ENCODE measurements at places on chromosomes 7 and 10.

DNA sequence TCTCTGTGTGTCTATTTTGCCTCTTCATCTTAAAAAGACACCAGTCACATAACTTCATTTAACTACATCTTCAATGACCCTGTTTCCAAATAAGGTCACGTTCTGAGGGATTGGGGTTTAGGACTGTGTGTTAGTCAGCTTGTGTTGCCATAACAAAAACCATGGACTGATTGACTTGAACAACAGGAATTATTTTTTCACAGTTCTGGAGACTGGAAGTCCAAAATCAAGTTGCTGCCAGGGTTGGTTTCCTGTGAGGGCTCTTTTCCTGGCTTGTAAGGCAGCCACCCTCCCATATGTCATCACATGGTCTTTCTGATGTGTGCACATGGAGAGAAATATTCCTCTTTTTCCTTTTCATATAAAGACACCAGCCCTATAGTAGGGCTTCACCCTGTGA, 55.3 kb downstream of the REEP3 start:
- DNase-seq, result peak; percentile 81

GRCh38 chr10:107011105-107011504, 153.4 kb downstream of the SORCS1 start:
- no peak for DNase-seq

DNA sequence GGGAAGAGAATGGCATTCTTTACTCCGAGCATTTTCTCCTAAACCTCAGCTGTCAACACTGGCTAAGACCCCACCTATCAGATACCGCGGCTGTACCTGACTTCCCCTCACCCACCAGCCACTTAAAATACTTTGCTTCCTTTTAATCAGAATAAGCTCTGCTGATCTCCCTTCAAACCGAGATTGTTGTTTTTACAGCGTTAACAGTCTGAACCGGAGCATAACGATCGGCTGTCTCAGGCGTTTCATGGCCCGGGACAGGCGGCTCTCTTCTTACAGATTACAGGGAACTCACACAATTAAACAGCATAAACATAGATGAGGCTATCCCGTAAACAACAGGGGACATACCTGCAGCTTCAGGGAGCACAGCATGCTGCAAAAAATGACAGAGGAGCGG, 174.3 kb upstream of the RNF32 start:
- DNase-seq, result no peak

- DNase-seq, result no peak
Measured at GRCh38 chr10:92418221-92418620, 127.3 kb downstream of the MARCHF5 start.

GRCh38 chr7:66974986-66975590, 20.3 kb downstream of the SBDS start:
- DNase-seq, result no peak

DNA sequence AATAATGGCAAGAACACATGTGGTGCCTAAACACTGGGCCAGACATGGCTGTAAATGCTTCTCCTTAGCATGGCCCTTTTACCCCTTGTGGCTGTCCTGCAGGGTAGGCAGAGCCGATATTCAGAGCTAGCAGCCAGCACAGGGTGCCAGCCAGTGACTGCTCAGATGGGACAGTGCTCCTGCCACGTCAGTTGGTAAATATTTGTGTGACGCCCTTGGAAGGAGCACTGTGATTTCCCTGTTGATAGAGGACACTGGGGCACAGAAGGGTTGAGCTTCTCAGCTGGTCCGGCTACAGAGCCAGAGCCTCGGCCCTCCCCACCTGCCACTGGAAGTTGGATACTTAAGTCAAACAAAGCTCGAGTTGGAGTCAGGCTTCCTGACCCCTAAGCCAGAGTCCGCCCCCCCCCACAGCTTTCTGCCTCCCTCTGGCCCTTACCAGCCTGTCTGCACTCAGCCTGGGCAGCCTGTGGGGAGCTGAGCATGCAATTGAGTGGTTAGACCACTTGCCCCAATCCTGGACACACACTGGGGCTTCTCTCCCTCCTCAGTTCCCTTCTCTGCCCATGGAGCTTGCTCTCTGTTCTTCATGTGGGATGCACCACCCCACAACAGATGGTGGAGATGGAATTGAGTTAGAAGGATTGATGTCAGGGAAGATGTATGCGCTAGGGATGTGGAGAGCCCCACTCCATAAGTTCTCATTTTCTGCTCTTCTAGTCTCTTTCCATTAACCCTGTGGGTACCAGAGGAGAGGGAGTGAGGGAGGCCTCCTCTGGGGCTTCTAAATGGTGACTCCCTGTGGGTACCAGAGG, 350.8 kb downstream of the PLXNA4 start:
- DNase-seq, result no peak

DNA sequence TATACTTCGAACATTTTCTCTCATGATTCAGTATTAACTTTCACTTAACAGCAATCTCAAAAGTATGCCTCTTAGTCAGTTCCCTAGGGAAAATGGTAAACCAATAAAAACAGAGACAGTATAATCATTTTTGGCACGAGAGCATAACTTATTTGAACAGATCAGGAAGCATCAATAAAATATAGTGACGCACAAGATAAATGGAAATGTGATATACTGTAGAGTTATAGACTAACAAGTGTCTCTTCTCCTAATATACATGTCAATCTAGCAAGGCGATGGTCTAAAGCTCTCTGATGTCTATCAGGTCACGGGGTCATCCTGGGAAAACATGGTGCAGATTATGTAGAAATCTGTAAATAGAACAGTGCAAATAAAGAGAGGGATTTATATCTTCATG, 131.6 kb downstream of the HGF start:
- DNase-seq, result peak; percentile 99

DNA sequence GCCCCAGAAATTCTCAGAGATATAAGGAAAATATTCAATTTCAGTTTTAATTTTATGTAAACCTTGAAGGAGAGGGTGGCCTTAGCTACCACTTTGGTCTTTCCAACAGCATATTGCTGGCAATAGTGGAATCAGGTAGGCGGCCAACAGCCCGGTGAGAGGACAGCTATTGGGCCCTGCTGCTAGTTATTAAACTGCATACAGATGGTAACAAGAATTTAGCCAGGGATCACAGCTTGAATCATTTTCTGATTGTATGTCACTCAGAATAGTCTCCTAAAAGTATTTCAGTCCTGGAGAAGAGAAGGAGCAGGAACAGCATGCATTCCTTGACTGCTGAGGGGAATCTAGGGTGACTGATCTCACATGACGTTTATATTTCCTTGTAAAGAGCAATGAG, 261.4 kb upstream of the SMIM30 start:
- no peak for DNase-seq

DNA sequence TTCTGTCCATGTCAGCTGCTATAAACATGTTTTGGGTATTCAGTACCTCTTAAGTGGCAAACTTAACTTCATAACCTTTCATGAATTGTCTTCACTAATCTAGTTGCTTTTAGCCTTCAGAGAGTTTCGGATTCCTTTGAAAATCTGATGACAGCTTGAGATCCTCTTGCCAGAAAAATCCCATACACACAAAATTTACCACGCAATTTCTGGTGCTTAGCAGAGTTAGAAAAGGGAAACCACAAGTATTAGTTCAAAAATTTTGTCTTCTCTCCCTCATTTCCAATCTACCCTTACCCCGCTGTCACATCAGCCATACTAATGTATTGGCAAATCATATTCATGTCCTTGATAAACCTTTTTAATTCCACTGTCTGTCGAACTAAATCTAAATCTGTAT, 72.7 kb upstream of the TMEM106B start:
- DNase-seq, result no peak

Data from LHCN-M2 (cell line).